ENCODE measurements at places on chromosomes 6 and 20.

DNA sequence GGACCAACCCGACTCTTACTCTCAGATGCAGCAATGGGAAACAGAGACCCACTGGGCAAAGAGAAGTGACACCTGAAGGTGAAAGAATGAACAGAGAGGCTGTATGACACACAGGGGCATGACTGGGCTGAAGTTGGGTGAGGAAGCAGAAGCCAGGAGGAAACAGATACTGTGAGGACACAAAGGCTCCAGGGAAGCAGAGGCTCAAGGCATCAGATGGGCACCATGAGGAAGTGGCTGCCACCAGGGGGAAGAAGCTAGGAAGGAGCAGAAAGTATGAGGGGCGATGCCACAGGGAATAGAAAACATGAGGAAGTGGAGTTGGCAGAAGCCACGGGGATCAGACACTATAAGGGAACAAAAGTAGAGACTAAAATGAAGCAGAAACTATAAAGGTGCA lies 30.9 kb upstream of the OCSTAMP start:
- DNase-seq = no peak

DNA sequence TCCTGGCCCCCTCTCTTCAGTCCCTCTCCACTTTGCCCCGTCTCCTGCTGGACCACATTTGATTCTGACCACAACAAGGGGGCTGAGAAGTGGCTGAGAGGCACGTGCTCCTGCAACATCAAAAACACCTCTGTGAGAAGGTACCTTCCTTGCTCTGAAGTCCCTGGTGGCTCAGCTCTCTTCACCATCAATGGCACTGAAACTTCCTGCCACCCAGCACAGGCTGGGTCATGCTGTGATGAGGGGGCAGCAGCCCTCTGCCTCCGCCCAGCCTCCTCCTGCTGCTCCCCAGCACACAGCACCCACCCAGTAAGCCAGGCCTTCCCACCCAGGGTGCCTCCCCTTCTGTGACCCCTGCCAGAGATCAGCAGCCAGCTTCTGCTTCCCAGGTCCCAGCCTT lies 10.3 kb downstream of the ZMYND8 start:
- DNase-seq = no peak

DNA sequence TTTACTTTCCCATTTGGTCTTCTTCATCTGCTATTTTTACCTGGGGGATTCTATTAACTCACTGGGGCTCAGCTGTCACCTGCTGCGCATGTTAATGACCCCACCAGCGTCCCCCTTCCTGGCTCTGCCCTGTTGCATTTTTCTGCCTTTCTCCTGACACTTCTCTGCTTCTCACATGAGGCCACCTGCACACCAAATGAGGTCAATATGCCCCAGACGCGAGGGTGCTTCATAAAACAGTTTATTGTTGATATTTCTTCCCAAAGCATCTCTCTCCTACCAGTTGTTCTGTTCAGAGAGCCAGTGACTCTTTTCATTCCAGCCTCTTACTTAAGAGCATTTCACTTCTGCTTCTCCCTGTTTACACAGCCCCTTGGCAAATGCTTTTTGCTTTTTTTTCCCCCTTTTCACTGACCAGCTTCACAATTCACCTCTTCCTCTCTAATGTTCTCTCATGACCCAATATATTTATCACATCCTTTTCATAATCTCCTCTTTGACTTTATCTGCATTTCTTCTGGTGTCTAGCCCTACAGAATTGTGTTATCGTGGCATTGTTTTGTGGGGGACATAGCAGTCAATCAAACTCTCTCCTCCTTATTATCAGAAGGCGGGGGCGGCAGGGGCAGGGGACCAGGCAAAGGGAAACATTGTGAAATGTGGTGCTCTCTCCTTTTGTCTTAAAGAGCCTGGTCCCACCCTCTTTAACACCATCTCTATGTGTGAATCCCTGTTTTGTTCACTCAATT lies 545.8 kb upstream of the CITED2 start:
- no peak for DNase-seq

DNA sequence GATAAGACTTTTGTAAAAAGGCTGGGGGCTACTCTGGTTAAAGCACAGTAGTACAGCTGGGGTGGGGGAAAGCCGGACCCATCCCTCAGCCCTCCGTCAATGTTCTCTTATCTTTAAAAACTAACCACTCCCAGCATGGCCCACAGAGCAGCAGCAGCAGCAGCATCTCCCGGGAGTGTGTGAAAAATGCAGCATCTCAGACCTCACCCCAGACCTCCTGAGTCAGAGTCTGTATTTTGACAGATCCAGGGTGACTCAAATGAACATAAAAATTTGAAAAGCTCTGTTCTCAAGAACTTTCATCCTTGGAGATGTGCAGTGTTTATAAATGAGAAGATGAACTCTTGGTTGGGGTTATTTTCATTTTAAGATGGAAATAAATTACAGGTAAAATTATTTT lies 277.7 kb upstream of the ECI2 start:
- no peak for DNase-seq

GRCh38 chr20:49545572-49545971 lies 22.4 kb downstream of the PTGIS start:
- DNase-seq = no peak

DNA sequence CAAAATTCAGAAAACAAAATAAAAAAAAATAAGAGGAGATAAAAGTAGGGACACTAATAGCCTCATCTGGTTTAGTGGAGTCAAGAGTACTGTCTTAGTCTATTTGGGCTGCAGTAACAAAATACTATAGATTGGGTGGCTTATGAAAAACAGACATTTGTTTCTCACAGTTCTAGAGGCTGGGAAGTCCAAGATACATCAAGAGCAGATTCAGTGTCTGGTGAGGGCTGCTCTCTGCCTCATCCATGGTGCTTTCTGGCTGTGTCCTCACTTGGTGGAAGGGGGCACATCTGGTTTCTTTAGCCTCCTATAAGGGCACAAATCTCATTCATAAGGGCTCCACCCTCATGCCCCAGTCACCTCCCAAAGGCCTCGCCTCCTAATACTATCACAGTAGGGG lies 26.0 kb downstream of the NRSN1 start:
- DNase-seq = no peak

DNA sequence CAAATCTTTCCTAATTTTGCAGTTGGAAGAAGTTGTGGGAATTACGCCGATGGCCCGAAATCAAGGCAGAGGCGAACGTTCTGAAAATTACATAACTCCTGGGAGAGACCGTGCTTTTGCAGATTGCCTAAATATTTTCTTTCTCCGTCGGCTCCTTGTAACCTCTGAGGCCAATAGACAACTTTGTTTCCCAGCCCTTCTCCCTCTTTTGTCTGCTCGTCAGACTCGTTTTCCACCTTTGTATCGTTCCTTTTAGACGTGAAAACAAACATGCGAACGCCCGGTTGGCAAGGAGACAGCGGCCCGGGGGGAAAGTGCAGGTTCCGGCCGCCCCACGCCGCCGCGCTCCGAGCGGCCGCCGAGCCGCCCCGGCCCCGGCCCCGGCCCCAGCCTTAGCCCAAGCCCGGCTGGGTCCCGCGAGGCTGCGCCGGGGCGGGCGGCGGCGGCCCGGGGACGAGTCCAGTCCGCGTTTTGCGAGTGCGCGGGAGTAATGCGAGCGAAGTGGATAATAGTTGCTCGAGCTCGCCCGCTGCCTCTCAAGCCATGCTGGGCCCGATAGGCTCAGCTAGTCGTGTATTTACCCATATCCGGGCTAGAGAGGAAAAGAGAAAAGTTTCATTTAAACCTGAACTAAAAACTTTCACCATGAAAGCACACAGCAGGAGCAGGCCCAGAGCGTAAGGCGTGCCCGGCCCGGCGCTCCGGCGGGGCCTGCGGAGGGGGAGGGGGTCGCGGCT lies at the start of gene ARID1B:
Gene ARID1B (plus strand): TSS at position 539 of the 737 bp plus-strand sequence. CDS start 303 bp downstream, outside the sequence.
- DNase-seq = peak; percentile 78

DNA sequence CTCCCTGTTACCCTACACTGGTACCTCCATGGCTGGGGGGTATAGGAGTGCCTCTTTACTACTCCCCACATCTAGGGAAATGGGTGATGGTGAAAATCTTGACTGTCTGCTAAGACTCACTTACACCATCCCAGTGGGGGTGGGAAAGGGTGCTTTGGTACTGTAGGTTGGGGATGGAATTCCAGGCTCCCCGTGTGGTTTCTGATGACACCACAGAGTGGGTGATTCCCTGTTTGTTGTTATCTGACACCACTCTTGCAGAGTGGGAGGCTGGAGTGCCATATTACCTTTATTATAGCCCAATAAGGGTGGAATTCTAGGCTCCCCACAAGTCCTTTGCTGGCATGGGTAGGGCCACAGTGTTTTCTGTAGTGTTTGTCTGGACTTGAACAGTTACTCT lies 264.6 kb upstream of the MAN1A1 start:
- DNase-seq = no peak

DNA sequence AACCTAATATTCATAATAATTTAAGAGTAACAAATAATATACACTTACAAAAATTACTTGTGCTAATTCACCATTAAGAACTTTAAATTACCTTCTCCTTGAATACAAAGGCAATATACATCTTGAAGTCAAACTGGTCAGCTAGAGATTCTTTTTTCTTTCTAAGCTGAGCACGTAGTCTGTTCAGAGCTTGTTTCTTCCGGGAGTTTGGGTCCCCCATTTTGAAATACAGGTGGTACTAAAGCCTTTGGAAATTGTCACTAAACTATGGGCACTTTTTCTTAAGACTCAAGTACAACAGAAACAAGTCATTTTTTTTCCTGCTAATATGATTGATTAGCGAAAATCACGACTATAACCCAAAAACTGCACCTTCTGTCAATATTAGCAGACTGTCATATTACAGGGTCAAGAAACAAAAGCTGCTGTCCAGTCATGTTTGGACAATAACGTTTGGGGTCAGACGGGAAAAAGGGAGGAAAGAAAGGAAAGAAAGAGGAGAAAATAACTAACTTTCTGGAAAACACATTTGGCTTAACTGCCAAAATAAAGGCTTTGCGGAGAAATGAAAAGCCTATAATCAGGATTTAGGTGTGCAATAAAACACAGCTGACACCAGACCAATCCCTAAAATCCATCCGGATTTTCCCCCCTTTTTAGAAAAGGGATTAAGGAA lies 367 bp downstream of the C6orf62 start:
- DNase-seq = no peak

DNA sequence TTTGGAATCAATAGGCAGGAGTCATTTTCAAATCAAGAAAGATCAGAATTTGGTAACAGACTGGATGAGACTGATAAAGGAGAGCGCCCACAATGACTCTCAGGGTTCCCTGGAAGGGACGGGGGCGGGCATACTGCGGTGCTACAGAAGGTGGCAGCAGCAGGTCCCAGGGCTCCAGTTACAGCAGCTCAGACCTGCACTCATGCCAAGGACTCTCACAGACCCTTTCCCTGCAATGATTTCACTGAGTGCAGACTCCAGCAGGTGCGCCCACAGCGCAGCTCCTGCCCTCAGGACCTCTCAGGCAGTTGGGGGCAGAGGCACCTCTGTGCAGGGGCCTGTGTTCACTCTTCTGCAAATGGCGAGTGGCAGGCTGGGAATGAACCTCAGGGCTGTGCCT lies 359.8 kb downstream of the ZFAND3 start:
- DNase-seq = no peak

- DNase-seq = no peak
Observed at GRCh38 chr20:34581341-34582184, 23.0 kb downstream of the MAP1LC3A start.

- no peak for DNase-seq
Observed at GRCh38 chr20:59764037-59764436, 159.7 kb downstream of the PHACTR3 start.

- no peak for DNase-seq
Observed at GRCh38 chr6:158168040-158168289, at the start of gene SERAC1. TSS of gene SERAC1 (minus strand) at chr6:158168262. CDS start at chr6:158158363, 9,899 bp downstream.

- DNase-seq = peak; percentile 24
Observed at GRCh38 chr6:2127484-2127911, 117.9 kb downstream of the GMDS start.

DNA sequence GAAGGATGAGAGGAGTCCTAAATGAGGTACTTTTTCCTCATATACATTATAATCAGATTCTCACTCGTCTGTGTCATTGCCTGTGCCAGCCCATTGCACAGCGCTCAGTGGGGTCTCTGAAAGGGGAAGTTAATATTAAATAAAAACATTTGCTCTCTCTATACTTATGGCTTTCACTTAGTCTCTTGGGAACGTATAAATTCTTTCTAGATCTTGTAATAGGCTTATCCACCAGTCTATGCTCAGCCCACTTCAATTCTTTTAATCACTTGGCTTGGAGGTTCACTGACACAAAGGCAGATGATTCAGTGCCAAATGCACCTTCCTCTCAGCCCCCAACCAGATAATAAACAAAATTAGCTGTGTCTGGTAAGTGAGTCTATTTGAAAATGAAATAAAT lies 164.3 kb upstream of the OGFRL1 start:
- no peak for DNase-seq

DNA sequence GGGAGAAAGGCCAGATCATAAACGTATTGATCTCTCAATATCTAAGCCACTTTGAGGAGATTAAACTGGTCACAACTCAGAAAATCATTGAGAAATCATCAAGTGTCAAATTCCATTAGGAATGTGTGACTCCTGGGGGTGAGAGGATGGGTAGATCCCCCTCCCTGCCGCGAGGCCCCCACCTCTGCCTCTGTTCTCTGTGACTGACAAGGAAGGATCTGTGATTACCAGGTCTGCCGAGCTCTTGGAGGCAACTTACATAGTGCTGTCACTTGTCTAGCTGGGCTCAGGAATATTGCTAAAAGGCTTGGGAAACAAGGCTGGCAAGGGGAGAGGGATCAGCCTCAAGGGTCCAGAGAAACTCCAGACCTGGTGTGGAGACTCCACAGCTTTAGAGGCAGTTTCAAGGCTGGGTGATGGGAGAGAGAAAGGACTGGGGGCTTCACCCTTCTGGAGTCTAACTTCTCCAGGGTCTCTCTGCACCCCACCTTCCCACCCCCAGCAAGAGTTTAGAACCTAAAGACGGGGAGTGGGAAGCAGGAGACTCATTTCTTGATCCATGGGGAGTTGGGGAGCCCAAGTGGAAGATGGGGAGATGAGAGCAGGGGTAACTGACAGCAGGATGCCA lies 11.6 kb upstream of the ARMC12 start:
- DNase-seq = no peak

- no peak for DNase-seq
Observed at GRCh38 chr20:63264000-63264399, 8.6 kb upstream of the ARFGAP1 start.

- DNase-seq = no peak
Observed at GRCh38 chr6:157281570-157281969, 41.7 kb downstream of the TMEM242 start.

- DNase-seq = no peak
Observed at GRCh38 chr6:148342350-148343046, at the start of gene SASH1. TSS of gene SASH1 (plus strand) at chr6:148342838. CDS start at chr6:148343068, 230 bp downstream.

DNA sequence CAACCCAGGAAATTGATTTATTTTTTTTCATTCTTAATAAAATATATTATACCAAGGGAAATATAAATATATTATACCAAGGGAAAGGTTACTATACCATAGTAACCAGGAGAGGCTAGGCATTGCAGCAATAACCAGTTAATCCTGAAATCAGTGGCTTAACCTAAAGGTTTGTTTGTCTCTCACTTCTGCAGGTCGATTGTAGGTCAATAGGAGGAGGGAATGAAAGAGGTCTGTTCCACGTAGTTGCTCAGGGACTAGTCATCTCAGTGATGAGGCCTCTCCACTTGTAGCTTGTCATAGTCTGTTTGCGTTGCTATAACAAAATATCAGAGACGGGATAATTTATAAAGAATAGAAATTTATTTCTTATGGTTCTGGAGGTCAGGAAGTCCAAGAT lies 168.0 kb downstream of the GJA1 start:
- no peak for DNase-seq
